LHCN-M2 (cell line): ENCODE measurements at places on chromosomes 5 and 9. TPM values are rescaled to one million over a fixed set of nuclear protein-coding genes. Genes with fewer than 3 reads are reported as not detected.

Gene TLE1
- 39.5 and 40.3 TPM in 2 replicates for total RNA-seq

Gene MZB1
- total RNA-seq, result not detected in 2 replicates

Gene HOMER1
- total RNA-seq, result 7.4 and 7.8 TPM in 2 replicates

Gene P4HA2
- 200 and 217 TPM in 2 replicates for total RNA-seq

Gene FIBCD1
- total RNA-seq, result 0.51 and 1.7 TPM in 2 replicates
